Cortex of kidney (tissue), 1 donor: ENCODE measurements at places on chromosomes 5 and 9.

DNA sequence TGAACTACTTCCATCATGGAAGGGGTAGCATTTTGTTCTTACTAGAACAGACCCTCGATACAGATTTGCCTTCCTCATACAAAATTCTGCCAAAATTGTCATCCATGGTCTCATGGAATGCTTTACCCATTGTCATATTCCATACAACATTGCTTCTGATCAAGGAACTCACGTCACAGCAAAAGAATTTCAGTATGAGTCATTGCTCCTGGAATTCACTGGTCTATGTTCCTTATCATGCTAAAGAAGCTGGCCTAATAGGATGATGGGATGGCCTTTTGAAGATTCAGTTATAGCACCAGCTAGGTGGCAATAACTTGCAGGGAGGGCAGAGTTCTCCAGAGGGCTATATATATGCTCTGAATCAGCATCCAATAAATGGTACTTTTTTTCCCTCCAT, 18.2 kb upstream of the FNIP1 start:
- DNase-seq: no peak

DNA sequence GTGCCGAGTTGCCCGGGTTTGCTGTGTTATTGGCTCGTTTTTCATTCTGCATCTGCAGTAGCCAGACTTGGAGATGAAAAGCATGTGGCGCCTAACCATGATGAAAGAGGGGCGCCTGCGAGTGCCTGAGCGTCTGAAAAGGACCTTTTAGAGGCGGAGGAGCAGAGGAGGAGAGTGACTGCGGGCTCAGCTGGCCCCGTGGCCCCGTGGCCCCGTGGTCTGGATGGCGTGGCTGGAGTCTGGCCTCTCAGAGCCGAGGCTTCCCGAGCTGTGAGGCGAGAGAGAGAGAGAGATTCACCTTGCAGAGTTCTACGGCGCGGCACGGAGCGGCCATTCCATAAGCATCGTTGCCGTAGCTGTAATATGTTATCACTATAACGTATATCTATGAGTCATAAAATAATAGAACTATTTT, 55.3 kb upstream of the RNU6ATAC start:
- no peak for DNase-seq

DNA sequence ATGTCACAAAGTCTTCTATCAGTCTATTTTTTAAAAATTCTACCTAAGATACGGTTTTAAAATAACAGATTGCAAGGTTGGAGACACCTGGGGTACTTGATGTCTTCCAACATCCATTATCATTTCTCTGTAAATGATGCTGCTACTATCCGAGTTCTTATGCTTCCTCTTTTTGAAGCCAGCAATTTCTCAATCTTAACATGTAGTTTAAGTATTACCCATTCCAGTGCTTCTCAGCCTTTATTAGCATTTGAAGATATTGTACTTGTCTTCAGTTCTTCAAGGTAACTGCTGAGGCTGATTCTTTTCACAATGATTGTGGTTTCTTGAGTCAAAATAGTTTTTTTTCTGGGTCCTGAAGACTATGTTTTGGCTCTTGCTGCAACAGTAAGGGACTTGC, 96.4 kb upstream of the SELENOP start:
- no peak for DNase-seq

DNA sequence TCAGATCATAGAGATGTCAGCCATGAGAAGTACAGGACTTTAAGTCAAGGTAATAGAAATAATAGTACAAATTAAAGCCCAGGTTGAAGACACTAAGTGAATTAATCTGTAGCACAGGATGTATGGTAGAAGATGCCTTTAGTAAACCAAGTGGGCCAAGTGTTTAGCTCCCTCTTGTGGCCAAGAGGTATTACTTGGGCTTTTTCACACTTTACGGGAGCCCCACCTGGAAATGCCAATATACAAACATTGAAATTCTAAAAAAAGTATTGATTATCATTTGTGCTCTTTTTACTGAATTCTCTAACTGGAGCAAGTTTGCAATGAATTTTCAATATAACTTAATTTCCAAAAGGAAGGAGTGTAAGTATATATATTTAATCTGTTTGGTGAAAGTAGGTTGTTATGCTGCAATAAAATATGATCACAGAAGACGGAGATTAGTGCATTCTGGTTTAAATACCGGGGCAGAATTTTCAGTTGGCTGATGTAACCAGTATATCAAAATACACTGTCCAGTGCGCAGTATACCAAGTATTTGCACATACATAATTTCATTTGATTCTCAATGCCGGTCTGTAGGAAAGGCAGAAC, 84.7 kb downstream of the PARP8 start:
- DNase-seq: no peak

GRCh38 chr5:16855485-16855884, 80.6 kb downstream of the MYO10 start:
- DNase-seq: no peak

GRCh38 chr5:77935506-77936364, 159.6 kb upstream of the TBCA start:
- no peak for DNase-seq

DNA sequence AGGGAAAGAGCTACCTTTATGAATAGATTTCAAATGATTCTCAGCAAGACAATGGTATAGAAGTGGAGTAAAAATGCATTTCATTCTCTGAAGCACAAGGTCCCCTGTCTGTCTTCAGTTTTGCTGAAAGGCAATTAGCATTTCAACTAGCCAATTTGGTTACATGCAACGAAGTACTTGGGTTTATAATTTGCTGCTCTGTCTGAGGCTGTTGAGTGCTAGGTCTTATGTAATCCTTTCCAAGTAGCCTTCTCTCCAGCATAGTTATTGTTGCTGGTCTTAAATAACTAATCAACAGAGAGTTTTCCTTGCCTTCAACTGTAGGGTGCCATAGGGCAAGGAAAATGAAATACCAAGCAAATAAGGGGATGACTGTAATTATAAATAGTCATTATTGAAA, 4.5 kb downstream of the ADGRV1 start:
- no peak for DNase-seq

- no peak for DNase-seq
Observed at GRCh38 chr5:173318881-173319620, 9.2 kb downstream of the STC2 start.

GRCh38 chr9:103037508-103038477, 42.7 kb downstream of the CYLC2 start:
- DNase-seq: no peak

- no peak for DNase-seq
Observed at GRCh38 chr5:53114988-53115387, 5.4 kb upstream of the MOCS2 start.

- DNase-seq: no peak
Observed at GRCh38 chr9:135050072-135050990, 37.1 kb upstream of the OLFM1 start.

- no peak for DNase-seq
Observed at GRCh38 chr9:72390907-72391306, 25.9 kb upstream of the ZFAND5 start.

GRCh38 chr5:138632900-138633489, 57.8 kb upstream of the HSPA9 start:
- DNase-seq: no peak

GRCh38 chr5:15502208-15502607, 2.2 kb downstream of the FBXL7 start:
- no peak for DNase-seq

DNA sequence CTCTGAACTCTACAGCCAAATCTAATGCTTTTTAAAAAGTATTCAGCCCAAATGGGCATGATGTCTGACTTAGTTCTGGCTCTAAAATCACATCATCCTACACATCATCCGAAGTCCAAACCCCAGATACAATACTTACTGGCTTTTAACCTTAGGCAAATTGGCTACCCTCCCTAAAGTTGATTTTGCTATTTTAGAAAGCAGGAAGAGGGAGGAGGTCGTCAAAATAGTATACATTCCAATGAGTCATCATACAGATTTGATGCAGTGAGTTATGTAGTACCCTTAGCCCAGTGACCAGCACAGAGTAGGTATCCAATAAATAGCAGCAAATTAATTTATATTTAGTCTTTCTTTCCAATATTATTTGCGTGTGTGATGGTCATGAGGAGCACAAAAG, 582.0 kb upstream of the TUSC1 start:
- no peak for DNase-seq

DNA sequence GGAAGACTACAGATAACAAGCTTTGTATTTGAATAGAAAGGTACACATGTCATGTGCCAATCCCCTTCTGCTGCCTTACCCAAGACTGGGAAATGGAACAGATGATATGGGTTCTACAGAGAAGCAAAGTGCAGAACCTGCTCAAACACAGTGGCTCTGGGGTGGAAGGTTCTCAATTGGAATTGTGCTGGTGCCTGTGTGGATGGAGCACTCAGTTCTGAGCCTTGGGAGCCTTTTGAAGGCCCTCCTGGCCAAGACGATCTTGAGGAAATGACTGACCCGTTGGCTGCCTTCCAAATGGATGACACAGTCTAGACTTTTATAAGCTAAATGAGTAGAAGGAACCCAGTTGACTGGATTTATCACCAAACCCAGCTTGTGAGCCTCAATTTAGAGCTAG, 4.2 kb upstream of the PRSS3 start:
- DNase-seq: no peak

DNA sequence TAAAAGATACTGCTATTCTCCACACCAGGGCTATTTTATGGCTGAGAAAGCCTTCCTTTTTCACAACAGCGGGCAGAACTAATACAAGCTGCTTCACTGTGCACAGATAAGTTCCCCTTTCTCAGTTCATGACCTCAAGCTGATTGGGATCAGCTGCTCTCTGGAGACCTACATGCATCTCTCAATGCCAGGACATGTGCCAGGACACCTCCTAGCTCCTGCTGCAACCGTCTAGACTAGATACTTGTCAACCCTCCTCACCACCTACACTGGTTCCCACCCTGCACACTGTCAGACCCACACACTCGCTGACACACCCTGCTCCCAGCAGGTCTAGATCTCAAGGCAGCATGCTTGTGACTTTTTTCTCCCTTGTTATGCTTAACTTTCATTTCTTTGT, 39.8 kb downstream of the STARD4 start:
- DNase-seq: no peak

- no peak for DNase-seq
Observed at GRCh38 chr9:78666818-78667414, 370.0 kb downstream of the PSAT1 start.

DNA sequence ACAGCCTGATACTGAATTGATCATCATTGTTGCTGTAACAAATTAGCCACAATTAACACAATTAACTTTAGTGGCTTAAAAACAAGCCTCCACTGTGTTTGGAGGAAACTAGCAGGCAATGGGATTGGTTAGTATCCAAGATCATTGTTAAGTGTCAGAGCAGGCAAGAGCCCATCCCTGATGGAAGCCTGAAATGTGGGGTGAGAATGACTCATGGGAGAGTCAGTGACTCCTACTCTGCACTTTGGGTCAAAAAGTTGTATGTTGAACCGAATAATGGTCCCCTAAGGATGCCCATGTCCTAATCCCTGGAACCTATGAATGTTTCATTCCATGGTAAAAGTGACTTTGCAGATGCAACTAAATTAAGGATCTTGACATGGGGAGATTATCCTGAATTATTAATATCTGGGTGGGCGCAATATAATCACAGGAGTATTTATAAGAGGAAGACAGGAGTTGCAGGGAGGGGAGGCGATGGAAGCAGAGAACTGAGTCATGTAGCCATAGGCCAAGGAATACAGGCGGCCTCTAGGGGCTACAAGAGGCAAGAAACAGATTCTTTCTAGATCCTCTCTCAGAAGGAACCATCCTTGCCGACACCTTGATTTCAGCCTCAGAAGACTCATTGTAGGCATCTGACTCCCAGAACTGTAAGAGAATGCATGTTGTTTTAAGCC, 28.8 kb downstream of the ALG2 start:
- no peak for DNase-seq

DNA sequence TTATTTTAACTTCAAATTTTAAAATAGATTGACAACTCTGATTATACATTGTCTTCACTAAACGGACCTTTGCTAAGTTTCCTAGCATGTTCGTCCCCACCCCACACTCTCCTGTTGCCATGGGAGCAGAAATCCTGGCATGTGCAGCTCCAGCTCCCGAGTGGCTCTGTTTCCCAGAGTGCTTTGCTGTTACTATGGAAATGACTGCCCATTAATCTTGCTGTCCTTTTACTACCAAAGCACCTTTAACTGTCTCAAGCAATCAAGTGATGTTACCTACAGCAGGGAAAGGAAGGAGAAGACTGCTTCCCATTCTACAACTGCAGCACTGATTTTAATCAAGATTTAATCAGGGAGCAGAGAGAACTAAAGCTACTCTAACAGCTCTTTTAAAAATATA, 212.0 kb upstream of the KIF2A start:
- DNase-seq: no peak

DNA sequence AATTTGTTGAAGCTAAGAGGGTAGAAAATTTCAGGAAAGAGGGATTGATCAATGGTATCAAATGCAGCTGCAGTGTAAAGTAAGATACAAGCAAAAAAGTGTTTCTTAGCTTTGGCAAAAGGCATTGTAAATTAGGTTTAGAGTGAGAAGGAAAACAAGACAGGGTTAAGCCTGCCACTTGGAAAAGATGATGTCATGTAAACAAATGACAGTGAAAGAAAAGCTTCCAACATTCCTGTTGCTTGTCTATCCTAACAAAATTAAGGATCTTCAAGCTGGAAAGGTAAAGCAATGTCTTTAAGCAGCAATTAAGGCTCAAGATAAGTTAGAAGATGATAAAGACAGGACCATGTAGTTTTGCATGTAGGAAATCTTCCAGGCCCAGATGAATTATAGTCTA, 139.1 kb upstream of the PPP2R2B start:
- no peak for DNase-seq

DNA sequence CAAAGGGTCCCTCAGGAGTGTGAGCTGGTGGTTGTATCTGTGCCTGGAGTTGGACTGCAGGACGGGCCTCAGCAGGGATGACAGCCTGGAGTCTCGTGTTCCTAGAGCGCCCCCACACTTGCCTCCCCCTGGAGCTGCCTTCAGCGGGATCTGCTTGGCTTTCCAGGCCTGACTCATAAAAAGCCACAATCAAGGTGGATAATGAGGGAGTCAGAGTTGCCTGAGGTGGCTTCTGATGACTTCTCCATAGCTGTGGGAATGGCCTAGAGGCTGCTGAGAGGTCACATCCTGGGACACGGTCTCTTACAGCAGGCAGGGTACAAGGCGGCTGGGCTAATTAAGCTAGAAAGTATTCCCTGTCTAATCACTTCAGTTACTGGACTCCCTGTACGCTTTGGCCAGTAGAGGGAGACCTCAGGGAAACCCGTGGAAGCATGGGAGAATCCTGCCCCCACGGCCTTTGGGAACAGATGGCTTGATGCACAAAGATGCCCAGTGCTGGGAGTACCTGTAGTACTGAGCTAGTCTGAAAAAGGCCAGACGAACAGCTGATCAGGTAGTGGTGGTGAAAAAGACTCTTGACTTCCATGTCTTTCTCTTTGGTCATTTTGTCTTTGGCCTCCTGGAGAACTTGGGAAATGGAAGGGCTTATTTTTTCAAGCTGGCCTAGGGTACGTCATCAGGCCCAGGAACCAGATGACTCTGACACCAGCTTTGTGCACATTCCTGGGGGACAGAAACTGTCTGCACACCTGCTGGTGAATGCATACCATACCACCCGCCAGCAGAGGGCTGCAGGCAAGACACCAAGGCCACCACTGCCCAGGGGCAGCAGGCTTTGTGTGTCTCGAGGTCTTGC, 16.1 kb upstream of the FRRS1L start:
- DNase-seq: no peak
